H1 (cell line): ENCODE measurements at places on chromosomes 2 and 18.

GRCh38 chr2:206442474-206442832 lies 879 bp upstream of the ADAM23 start:
- DNase-seq = no peak
- H3K27me3 ChIP-seq = peaks cover 16% of the 10 kb centered on the region
- H3K27ac ChIP-seq = no peak overlapping the region
- H3K36me3 ChIP-seq = no peaks in the 10 kb centered on the region
- H3K4me3 ChIP-seq = peak overlapping the region; percentile 51
- H3K4me1 ChIP-seq = peaks cover 13% of the 10 kb centered on the region

GRCh38 chr18:36179562-36180355 lies 7.5 kb upstream of the MOCOS start:
- H3K27me3 ChIP-seq = no peaks in the 10 kb centered on the region
- no peak overlapping the region for H3K27ac ChIP-seq
- no peak overlapping the region for H3K4me3 ChIP-seq
- peaks cover 3% of the 10 kb centered on the region; the same call in 1 of the 2 replicates for H3K36me3 ChIP-seq
- no peak for DNase-seq

GRCh38 chr18:713135-713490 lies 683 bp upstream of the ENOSF1 start:
- H3K27ac ChIP-seq = no peak overlapping the region
- no peaks in the 10 kb centered on the region; the same call in 1 of the 2 replicates for H3K36me3 ChIP-seq
- DNase-seq = no peak
- peaks cover 3% of the 10 kb centered on the region; the same call in 1 of the 2 replicates for H3K4me1 ChIP-seq

- DNase-seq = no peak
- H3K4me1 ChIP-seq = no peaks in the 10 kb centered on the region
- H3K27ac ChIP-seq = no peak overlapping the region
- no peak overlapping the region for H3K4me3 ChIP-seq
- no peaks in the 10 kb centered on the region for H3K36me3 ChIP-seq
Observed at GRCh38 chr2:204416236-204416635, 129.0 kb upstream of the PARD3B start.

GRCh38 chr2:1656326-1656960 lies 87.9 kb downstream of the PXDN start:
- peaks cover 30% of the 10 kb centered on the region for H3K36me3 ChIP-seq
- DNase-seq = no peak
- H3K4me1 ChIP-seq = no peaks in the 10 kb centered on the region
- H3K27me3 ChIP-seq = no peaks in the 10 kb centered on the region

DNA sequence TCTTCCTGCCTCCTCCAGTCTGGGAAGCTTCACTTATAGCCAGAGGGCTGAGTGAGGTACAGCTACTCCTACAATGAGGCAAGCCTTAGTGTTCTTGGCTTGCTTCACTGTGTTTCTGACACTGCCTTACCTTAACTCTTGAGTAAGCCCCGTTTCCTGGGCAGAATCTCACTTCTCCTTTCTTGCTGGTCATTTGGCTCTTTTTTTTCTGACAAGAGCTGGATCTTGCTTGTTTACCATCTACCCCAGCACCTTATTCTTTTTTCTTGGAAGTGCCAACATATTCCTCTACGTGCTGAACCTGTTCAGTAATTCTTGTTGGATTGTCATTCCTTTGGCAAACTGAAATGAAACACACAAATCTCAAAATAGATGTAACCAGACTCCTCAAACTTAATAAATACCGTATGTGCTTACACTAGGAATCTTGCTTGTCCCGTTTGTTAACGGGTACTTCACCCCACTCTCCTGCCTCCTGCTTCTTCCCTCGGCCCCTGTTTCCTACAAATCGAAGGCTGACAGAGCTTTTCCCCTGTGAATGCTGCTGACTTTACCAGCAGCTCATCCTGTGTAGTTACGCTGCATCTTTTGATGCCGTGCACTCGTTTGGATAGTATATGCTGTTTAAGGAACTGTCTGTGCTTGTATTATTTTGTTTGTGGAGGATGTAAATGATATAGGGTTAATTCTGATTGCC lies 132.2 kb downstream of the FMNL2 start:
- H3K36me3 ChIP-seq = no peaks in the 10 kb centered on the region
- peaks cover 18% of the 10 kb centered on the region for H3K4me1 ChIP-seq
- no peak overlapping the region for H3K4me3 ChIP-seq

GRCh38 chr2:228197504-228197903 lies 16.0 kb upstream of the SPHKAP start:
- H3K36me3 ChIP-seq = no peaks in the 10 kb centered on the region
- H3K27me3 ChIP-seq = no peaks in the 10 kb centered on the region
- no peak for DNase-seq
- H3K4me1 ChIP-seq = no peaks in the 10 kb centered on the region
- no peak overlapping the region for H3K4me3 ChIP-seq

GRCh38 chr2:176445956-176446355 lies 176.7 kb downstream of the MTX2 start:
- H3K27me3 ChIP-seq = peaks cover 3% of the 10 kb centered on the region; the same call in 1 of the 2 replicates
- no peak overlapping the region for H3K4me3 ChIP-seq
- DNase-seq = no peak
- H3K27ac ChIP-seq = no peak overlapping the region
- no peaks in the 10 kb centered on the region for H3K36me3 ChIP-seq

- H3K36me3 ChIP-seq = no peaks in the 10 kb centered on the region
- H3K4me1 ChIP-seq = peaks cover 3% of the 10 kb centered on the region; the same call in 1 of the 2 replicates
Observed at GRCh38 chr2:242032780-242033656, 163.5 kb downstream of the RTP5 start.

DNA sequence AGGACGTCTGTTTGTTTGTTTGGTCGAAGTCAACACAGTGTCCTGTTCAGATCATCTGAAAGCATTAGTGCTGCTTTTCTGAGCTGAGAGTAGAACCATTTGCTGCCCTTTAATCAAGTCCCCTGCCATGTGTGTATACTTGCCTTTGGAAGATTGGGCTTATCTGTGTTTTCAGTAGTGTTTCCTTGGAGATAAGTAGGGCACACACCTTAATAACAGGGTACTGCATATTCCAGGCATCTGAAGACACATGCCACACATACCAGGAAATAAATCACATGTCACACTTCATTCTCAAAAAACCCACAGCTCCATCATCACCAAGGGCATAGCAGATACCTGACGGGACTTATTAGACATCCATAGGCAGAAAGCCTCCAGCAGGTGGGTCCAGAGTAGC lies 157.4 kb downstream of the SOX11 start:
- no peak for DNase-seq
- H3K36me3 ChIP-seq = no peaks in the 10 kb centered on the region
- no peaks in the 10 kb centered on the region for H3K27me3 ChIP-seq
- H3K4me3 ChIP-seq = no peak overlapping the region

GRCh38 chr2:60046529-60046928 lies 506.9 kb downstream of the BCL11A start:
- H3K4me3 ChIP-seq = no peak overlapping the region
- no peak overlapping the region for H3K27ac ChIP-seq
- no peaks in the 10 kb centered on the region for H3K36me3 ChIP-seq

- no peaks in the 10 kb centered on the region for H3K4me1 ChIP-seq
- H3K27me3 ChIP-seq = no peaks in the 10 kb centered on the region
- H3K4me3 ChIP-seq = no peak overlapping the region
- no peak overlapping the region for H3K27ac ChIP-seq
- DNase-seq = no peak
- no peaks in the 10 kb centered on the region for H3K36me3 ChIP-seq
Observed at GRCh38 chr18:9428301-9428706, 47.0 kb upstream of the RALBP1 start.

DNA sequence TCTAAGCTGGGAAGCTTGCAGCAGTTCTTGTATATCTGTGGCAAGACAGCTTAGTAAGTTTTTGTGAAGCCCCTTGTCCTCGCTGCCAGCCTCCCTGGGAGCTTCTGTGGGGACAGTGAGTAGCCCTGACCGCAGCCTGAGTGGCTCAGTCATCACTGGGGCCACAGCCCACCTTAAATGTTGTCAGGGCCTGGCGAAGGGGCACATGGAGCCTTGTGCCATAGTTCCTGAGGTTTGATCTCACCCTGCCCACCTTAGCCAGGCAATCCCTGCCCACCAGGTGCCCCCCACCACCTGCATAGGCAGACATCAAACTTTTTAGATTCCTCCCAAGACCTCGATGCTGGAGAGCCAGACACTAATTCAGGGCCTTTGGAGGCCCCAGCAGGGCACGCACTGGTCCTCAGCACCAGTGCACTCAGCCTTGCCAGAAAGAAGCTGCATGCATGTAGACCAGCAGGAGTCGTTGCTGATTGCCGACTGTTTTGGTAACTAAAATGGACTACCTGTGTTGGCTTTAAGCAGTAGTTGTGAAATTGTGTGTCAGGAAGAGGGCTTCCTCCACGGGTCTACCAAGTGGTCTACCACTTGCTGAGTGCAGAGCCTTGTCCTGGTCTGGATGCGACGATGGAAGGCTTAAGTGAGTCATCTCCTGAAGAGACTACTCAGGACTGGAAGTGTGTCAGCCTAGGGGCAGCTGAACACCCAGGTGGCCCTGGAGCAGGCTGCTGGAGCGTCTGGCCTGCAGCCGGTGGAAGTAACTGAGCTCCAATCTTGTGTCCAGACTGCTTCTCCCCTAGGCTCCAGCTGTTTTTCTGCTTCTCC lies 233.1 kb downstream of the SEPTIN10 start:
- no peak for DNase-seq
- H3K27ac ChIP-seq = no peak overlapping the region
- no peaks in the 10 kb centered on the region for H3K36me3 ChIP-seq
- no peak overlapping the region for H3K4me3 ChIP-seq

DNA sequence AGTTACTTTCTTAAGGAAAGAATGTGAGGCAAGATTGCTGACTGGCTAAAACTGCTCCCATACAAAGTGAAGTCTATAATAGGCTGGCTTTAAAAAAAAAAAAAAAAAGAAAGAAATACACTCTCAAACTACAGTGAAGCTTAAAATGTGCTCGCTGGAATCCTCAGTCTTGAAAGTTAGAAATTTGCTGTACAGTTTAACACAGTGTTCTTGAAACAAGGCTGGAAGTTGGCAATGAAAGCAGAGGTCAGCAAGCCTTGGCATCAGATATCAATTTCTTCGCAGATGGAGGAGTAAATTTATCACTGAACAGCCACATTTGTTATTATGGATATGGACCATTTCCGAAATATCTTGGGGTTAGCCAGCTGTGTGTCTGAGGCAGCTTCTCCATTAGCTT lies 392.9 kb downstream of the ZNF516 start:
- no peak overlapping the region for H3K4me3 ChIP-seq
- H3K36me3 ChIP-seq = no peaks in the 10 kb centered on the region
- H3K4me1 ChIP-seq = no peaks in the 10 kb centered on the region
- no peak overlapping the region for H3K27ac ChIP-seq
- no peaks in the 10 kb centered on the region for H3K27me3 ChIP-seq

DNA sequence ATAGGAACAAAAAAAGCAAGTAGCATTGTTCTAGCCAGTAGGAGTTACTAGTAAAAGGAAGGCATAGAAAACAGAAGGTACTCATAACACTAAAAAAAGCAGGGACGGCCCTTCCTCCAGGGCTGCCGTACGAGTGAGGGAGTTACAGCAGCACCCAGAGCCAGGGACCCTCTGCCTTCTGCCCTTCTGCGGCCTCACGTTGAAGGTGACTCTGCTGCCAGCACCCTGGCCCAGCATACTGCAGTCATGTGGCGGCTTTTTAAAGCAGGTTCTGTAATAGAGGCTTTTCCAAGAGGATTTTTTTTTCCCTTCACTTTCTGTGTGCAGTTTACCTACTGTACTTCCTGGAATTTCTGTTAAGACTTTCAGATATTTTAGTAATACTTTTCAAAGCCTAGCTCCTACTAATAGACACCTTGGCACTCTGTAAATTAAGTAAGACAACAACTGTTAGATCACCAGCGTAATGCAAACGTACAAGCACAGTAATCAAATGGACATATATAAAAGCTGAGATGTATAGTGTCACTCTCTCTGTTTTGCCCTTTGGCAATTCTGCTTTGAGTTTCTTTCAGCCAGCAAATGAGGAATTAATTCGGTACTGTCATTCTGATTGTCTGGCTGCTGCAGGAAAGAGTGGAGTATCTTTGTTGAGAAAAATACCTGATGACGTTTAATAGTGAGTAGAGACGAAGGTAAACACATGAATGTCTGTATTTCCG lies 161.5 kb downstream of the PTGR3 start:
- no peaks in the 10 kb centered on the region for H3K4me1 ChIP-seq
- DNase-seq = no peak
- H3K36me3 ChIP-seq = no peaks in the 10 kb centered on the region

DNA sequence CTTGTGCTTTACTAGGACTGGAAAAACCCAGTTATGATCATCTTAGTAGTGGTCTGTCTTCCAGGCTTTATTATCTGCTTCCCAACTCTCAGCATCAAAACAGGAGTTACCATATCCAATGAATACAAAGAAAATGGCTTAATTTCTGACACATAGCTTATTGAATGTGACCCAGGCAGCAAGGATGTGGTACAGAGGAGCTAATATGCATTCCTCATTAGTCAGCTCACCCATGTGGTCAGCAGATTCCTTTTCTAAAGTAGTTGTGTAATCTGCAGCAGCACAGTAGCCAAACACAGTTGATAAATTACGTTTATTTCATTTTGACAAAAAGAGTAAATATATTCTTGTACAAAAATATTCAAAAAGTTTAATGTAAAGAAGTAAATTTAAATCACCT lies 43.6 kb downstream of the TSPYL6 start:
- no peaks in the 10 kb centered on the region for H3K27me3 ChIP-seq
- no peak for DNase-seq
- H3K4me3 ChIP-seq = no peak overlapping the region
- no peaks in the 10 kb centered on the region for H3K4me1 ChIP-seq
- H3K27ac ChIP-seq = no peak overlapping the region

- peak; percentile 80 for DNase-seq
- H3K27me3 ChIP-seq = no peaks in the 10 kb centered on the region
Observed at GRCh38 chr2:64019083-64019974, at the start of gene VPS54. VPS54 (minus strand) TSS chr2:64019428; CDS start chr2:63983999, 35,429 bp downstream.

- H3K36me3 ChIP-seq = no peaks in the 10 kb centered on the region
- no peaks in the 10 kb centered on the region for H3K4me1 ChIP-seq
- H3K27ac ChIP-seq = no peak overlapping the region
- no peak for DNase-seq
Observed at GRCh38 chr2:28273751-28274150, 118.9 kb upstream of the FOSL2 start.

GRCh38 chr18:2979871-2980790 lies 32.8 kb downstream of the LPIN2 start:
- H3K27ac ChIP-seq = no peak overlapping the region
- H3K36me3 ChIP-seq = no peaks in the 10 kb centered on the region
- peaks cover 11% of the 10 kb centered on the region for H3K4me1 ChIP-seq
- no peak for DNase-seq
- H3K27me3 ChIP-seq = no peaks in the 10 kb centered on the region

DNA sequence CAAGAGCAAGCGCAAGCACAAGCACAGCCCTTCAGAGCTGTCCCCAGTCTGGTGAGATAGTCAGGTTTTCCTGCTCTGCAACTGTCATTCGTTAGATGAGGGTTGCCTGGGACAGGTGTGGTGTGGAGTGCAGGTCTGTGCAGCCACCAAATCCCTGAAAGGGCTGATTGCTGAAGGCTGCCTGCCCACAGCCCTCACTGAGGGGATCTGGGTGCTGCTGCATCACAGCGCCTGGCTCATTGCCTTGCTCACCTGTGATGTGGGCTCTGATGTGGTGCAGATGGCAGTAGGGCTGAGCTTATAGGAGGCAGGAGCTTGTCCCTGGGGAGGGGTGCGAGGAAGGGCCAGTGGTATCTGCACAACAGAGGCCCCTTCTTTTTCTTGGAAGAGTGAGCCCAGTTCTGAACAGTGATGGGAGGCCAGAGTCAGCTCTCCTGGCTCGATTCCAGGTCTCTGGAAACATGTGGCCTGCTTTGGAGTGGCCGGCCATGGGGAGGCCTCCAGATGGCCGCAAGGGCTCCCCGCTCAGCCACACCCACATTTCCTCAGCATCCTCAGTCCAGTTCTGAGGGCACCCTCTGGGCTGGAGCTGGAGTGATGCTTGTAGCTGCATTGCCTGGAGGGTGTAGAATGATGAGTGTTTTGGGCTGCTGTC lies 11.4 kb downstream of the UBE2F start:
- peaks cover 6% of the 10 kb centered on the region; the same call in 1 of the 2 replicates for H3K36me3 ChIP-seq
- no peaks in the 10 kb centered on the region for H3K27me3 ChIP-seq
- H3K4me3 ChIP-seq = no peak overlapping the region
- peaks cover 2% of the 10 kb centered on the region; the same call in 1 of the 2 replicates for H3K4me1 ChIP-seq
